HCT116 (cell line): ENCODE measurements at places on chromosomes 2 and 18.

DNA sequence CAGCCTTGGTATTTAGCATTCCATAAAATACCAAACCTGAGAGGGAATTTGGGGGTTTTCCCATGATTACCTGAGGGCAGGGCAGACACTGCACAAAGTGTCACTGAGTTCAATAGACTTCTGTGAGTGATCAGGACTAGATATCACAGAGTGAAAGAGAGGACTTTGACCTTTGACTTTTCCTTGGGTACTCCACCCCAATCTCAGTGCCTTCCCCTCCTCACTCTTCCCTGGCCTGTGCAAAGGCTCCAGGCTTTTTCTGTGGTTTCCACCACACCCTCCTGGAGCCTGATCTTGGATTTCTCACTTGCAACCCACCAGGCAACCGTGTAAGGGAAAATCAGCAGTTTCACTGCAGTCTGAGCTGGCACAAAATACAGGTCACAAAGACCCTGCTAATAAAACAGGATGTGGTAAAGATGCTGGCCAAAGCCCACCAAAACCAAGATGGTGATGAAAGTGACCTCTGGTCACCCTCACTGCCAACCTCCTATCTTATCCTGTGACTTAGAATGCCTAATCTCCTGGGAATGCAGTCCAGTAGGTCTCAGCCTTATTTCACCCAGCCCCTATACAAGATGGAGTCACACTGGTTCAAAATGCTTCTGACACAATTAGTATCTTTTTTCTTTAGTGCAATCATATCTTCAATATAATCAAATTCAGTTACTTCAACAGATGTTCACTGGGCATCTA, 64.0 kb downstream of the BOD1L2 start:
- peak overlapping the region; percentile 34 for H3K27ac ChIP-seq
- no peak for DNase-seq
- H3K27me3 ChIP-seq, result no peaks in the 10 kb centered on the region
- H3K36me3 ChIP-seq, result no peaks in the 10 kb centered on the region

DNA sequence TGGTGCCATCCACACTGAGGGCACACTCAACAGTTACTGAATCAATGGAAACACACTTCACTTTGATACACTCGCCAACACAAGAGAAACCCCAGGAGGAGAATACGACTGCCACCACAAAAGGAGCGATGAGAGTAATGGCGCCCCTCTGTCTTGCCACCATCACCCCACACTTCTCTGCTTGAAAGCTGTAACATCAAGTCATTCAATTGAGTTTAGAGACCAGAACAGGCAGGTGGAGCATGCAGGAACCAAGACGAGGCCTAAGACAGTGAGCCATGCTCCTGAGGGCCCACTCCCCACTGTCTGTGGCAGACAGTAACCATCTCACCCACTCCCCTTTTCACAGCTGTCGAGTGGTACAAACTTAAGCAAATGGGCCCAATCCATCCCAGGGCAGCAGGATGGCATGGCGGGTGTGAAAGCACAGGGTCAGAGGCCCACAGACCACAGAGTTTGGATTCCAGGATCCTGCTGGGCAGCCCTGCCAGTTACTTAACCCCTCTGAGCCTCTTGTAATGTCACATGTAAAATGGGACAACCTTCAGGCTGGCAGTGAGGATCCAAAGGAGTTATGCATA, 101.9 kb downstream of the TNS1 start:
- H3K27me3 ChIP-seq, result no peaks in the 10 kb centered on the region
- H3K4me1 ChIP-seq, result no peaks in the 10 kb centered on the region
- no peak overlapping the region for H3K4me3 ChIP-seq

DNA sequence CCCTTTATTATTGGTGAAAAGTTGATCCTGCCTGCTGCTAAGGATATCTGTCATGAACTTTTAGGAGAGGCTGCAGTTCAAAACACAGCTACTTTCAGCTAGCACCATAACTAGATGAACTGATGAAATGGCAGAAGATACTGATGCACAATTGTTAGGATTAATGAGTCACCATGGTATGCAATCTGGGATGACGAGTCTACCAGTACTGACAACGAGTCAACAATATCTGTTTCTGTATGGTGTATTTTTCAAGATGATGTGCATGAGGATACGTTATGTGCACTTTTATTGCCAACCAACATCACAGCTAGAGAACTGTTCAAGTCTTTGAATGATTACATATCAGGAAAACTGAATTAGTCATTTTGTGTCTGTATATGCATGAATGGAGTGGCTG, 68.7 kb downstream of the NETO1 start:
- H3K27me3 ChIP-seq, result no peaks in the 10 kb centered on the region
- no peak for DNase-seq
- H3K4me3 ChIP-seq, result no peak overlapping the region
- no peaks in the 10 kb centered on the region for H3K4me1 ChIP-seq

DNA sequence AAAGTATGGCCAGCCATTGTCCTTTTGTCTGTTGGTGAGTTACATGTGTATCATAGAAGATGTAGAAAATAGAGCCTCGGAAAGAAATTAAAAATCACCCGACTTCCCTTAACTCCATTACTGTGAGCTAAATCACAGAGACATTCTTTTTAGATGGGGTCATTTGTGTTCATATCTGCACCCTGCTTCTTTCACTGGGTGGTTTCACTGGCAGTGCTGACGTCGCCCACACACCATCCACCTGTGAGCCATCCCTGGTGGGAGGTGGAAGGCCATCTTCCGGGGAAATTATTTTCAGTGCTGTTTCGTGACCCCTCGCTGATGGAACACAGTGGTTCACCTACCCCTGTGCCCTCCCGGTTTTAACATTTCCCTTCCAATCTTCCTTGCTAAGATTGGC, 21.2 kb downstream of the SH3BP4 start:
- H3K4me1 ChIP-seq, result peaks cover 75% of the 10 kb centered on the region
- no peaks in the 10 kb centered on the region for H3K27me3 ChIP-seq
- no peaks in the 10 kb centered on the region for H3K36me3 ChIP-seq
- no peak overlapping the region for H3K27ac ChIP-seq
- DNase-seq, result no peak

GRCh38 chr18:76838182-76838581, 15.8 kb downstream of the ZNF236 start:
- no peaks in the 10 kb centered on the region for H3K36me3 ChIP-seq
- no peaks in the 10 kb centered on the region for H3K27me3 ChIP-seq
- no peak for DNase-seq
- no peak overlapping the region for H3K27ac ChIP-seq
- H3K4me1 ChIP-seq, result no peaks in the 10 kb centered on the region
- no peak overlapping the region for H3K4me3 ChIP-seq

GRCh38 chr2:85377083-85377482, 22.5 kb downstream of the ELMOD3 start:
- H3K4me1 ChIP-seq, result no peaks in the 10 kb centered on the region
- H3K36me3 ChIP-seq, result no peaks in the 10 kb centered on the region
- no peak for DNase-seq
- H3K4me3 ChIP-seq, result no peak overlapping the region
- H3K27me3 ChIP-seq, result no peaks in the 10 kb centered on the region

GRCh38 chr2:101949304-101949703, 42.5 kb upstream of the IL1R2 start:
- H3K36me3 ChIP-seq, result no peaks in the 10 kb centered on the region
- H3K27me3 ChIP-seq, result no peaks in the 10 kb centered on the region
- no peak overlapping the region for H3K27ac ChIP-seq
- H3K4me1 ChIP-seq, result no peaks in the 10 kb centered on the region; the same call in 1 of the 2 replicates

- no peak overlapping the region for H3K27ac ChIP-seq
- H3K36me3 ChIP-seq, result peaks cover 20% of the 10 kb centered on the region
- H3K4me1 ChIP-seq, result peaks cover 11% of the 10 kb centered on the region
- DNase-seq, result no peak
- H3K4me3 ChIP-seq, result no peak overlapping the region
- H3K27me3 ChIP-seq, result no peaks in the 10 kb centered on the region
Observed at GRCh38 chr2:65079017-65079416, 22.8 kb downstream of the CEP68 start.

DNA sequence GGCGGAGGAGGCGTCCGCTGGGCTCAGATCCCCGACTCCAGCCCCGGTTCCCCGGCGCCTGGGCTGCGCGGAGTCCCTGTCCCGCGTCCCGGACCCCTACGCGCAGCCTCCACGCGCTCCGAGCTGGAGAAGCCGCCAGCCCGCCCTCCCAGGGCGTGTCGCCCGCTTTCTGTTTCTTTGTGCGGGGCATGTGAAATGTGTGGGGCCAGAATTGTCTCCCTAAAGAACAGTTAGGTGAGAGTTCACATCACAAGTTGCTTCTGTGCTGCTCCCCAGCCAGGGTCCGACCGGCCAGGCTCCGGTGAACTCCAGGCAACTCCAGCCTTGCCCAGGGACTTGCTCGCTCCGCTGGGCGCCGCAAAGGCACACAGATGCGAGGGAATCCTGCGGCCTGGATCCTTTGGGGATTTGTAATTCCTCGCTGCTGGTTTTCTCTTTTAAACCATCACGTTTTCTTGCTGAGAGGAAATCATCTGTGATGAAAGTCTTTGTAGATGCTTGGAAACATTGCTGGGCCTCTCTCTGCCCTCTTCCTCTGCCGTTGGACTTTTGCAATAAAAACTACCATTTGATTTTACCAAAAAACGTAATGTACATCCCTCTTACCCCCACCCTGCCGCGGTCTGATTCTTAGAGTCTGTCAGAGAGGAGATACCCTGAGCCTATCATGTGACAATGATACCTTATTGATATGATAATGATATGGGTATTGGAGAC, 631 bp downstream of the GYPC start:
- H3K27me3 ChIP-seq, result no peaks in the 10 kb centered on the region
- no peaks in the 10 kb centered on the region for H3K36me3 ChIP-seq
- H3K27ac ChIP-seq, result no peak overlapping the region; the same call in 1 of the 2 replicates
- peaks cover 18% of the 10 kb centered on the region for H3K4me1 ChIP-seq
- no peak for DNase-seq

GRCh38 chr18:62659698-62660097, 55.6 kb upstream of the PHLPP1 start:
- DNase-seq, result no peak
- H3K27ac ChIP-seq, result no peak overlapping the region
- no peaks in the 10 kb centered on the region for H3K36me3 ChIP-seq
